ENCODE measurements at places on chromosomes 1 and 21. TPM values are rescaled to one million over a fixed set of nuclear protein-coding genes. Genes with fewer than 3 reads are reported as not detected.

Gene ADAM30
- not detected for total RNA-seq

Gene KCNE2
- not detected for total RNA-seq

Gene ST6GALNAC3
- total RNA-seq: 0.77 TPM

Gene RUNX3
- 209 TPM for total RNA-seq

Gene HES4
- total RNA-seq: 29.0 TPM

Gene KCND3
- 0.05 TPM for total RNA-seq

Gene ANP32E
- total RNA-seq: 31.9 TPM

Gene ACTN2
- not detected for total RNA-seq

Gene KIF26B
- total RNA-seq: not detected

Gene DENND2C
- 2.0 TPM for total RNA-seq

Gene PLXNA2
- total RNA-seq: 0.75 TPM

Gene C1QB
- not detected for total RNA-seq

Gene DNAJC28
- total RNA-seq: not detected

GRCh38 chr1:95653618-95654017 lies 419.6 kb downstream of the RWDD3 start:
- DNase-seq: no peak

GRCh38 chr1:31161571-31161970 lies 78.1 kb downstream of the NKAIN1 start:
- no peak for DNase-seq

DNA sequence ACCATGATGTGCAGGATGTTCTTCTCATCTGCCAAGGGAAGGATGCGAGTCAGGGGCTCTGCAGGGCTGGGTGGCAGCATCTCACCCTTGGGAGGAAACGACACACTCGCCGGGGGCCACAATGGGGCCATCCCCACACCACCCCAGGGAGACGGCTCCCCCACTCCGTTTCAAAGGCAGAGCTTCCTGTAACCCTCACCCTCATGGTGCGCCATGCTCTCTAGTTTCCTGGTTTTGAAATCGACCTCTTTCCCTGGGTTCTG lies 20.2 kb downstream of the RIPK4 start:
- DNase-seq: no peak

- no peak for DNase-seq
Observed at GRCh38 chr1:221039616-221040015, 160.4 kb downstream of the HLX start.

DNA sequence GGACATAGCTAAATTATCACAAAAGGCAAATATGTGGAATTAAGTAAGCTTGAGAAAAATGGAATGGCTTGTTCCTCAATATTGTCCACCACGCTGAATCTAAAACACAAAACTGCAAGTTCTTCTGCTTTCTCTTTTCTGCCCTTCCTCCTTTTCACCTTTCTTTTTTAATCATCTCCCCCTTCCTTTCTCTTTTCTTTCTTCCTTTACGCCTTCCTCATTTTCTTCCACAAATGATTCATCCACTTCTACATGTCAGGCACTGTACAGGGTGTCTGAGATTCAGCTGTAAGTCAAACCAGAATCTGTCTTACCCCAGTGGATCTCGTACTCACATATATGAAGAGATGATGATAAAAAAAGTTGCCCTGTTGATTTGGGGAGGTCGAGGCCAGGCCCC lies 1182.5 kb downstream of the MRPL39 start:
- no peak for DNase-seq

DNA sequence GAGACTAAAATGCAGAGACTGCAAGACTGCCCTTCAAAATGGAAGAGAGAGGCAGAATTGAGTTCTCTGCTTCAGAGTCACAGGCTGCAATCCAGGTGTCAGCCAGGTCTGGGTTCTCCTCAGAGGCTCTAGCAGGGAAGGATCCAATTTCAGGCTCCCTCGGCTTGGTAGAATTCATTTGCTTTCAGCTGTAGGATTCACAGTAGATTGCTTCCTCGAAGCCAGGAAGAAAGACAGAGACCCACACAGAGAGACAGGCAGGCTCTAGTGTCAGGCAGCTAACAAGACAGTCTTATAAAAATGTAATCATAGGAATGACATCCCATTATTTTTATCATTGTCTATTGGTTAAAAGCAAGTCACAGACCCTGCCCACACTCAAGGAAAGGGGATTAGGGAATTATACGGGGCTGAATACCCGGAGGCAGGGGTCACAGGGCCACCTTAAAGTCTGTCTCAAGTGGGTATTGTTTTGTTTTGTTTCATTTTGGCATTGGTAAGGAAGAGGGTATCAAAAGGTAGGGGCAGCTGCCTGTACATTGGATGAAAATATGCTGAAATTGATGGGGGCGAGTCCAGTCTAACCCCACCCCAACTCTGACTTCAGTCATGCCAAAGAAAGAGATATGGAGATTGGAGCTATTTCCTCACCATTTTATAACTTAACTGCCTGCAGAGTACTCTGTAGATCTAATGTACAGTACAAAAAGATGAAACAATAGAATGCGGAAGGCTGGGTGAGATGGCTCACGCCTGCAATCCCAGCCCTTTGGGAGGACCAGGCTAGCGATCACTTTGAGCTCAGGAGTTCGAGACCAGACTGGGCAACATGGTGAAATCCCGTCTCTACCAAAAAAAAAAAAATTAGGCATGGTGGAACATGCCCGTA lies 9.5 kb upstream of the TBCE start:
- DNase-seq: no peak

DNA sequence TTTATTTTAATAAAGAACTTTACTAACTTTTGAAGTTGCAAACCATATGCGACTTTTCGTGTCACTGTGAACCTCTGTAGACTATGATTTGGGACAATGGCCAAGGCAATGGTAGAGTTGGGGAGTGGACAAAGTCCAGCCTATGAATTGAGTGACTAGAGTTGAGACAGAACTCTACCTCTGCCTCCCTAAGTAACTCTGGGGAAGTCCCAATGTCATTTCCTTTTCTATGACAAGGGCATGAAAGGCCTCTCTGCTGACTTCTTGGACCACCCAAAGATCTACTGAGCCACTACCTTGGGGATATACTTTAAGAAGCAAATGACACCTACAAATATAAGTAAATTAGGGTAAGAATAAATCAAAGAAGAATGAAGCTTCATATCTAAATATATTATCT lies 19.3 kb downstream of the BEND5 start:
- no peak for DNase-seq

DNA sequence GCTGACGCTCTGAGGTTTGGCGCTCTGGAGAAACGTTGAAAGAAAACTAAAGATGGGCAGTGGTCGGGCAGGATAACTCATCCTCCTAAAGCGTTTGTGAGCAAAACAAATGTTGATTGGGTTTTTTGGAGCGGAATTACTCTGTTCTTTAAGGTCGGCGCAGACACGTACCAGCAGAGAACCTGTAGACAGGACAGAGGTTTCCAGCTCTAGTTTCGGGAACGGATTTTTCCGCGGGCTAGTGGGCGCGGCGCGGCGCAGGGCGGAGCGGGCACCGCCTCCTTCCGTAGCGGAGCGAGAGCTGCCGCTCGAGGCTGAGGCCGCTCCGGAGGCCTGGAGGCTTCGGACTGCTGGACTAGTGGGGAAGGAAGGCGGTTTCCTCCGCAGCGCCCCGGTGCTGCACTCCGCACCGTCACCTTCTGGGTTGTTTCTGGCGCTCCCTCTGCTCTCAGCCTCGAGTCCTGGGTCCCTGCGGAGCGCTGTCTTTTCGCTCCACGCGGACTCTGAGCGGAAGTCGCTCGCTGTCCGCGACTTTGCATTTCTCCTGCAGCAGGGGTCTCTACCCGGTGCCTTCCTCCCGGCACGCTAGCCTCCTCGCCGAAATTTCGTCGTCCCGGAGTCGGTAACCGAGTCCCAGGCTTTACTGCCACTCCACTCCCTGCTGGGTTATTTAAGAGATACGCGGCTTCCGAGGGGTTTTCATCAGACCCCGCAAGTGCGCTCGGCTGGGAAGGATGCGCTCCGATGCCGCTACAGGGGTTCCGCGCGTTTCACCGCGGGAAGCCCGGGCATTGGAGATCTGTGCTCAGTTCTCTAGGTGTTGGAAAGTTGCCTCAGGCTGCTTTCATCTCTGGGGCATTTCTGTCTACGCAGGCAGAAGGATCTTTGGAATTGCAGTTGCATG lies 7.0 kb downstream of the FOXD2 start:
- DNase-seq: no peak

DNA sequence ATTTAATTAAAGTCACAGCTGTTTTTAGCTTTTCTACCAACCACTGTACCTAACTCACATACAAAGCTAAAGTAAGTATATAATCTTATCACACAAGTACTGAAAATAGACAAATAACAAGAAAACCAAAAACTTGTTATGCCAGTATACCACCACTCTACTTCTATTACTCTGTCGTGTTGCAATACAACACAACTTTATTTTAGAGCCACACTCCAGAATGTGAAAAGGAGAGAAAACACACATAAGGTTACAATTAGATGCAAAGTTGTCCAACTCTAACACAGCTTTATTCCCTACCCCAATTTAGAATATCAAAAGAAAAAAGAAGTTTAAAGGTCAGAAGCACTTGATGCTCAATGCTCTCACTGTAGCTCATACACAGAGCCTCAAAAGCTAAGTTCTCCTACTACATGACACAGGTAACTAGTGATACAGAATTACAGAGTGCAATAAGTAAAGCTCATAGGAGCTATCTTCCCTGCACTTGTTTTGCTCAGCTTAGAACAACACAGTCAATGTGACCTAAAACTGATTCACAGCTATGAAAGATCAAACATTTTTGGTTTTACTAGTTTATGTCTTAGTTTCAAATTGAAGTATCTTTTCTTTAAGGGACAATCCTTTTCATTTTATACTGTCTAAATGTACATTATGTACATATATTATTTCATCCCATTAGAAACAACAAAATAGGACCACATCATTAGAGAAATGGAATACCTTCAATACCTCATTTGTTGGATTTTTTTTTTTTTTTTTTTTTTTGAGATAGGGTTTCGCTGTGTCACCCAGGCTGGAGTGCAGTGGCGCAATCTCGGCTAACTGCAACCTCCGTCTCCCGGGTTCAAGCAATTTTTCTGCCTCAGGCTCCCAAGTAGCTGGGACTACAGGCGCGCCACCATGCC lies 29.2 kb downstream of the EYA3 start:
- DNase-seq: no peak

DNA sequence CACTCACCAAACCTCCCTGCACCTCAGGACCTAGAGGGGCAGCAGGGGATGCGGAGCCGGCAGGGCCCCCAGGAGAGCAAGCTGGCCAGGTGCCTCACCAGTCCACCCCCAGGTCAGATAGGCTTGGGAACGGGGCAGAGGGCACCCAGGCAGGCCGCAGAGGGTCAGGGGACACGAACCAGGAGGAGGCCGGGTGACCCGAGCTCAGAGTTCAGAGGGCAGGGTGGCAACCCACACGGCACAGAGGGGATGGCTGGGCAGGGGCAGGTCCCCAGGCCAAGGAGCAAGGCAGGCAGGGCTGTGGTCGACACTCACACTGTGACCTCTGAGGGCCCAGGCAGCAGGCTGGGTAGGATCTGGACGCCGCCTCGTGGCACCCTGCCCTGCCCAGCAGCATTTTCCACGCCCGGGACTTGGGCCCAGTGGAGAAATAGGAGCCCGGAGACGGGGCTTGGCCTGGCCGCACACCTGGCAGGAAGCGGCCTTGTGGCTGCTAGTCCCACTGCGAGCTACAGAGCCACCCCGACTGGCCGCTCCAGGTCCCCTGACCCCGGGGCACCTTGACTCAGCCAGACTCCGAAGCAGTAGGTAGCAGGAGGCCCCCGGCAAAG lies 5.3 kb downstream of the DVL1 start:
- no peak for DNase-seq

DNA sequence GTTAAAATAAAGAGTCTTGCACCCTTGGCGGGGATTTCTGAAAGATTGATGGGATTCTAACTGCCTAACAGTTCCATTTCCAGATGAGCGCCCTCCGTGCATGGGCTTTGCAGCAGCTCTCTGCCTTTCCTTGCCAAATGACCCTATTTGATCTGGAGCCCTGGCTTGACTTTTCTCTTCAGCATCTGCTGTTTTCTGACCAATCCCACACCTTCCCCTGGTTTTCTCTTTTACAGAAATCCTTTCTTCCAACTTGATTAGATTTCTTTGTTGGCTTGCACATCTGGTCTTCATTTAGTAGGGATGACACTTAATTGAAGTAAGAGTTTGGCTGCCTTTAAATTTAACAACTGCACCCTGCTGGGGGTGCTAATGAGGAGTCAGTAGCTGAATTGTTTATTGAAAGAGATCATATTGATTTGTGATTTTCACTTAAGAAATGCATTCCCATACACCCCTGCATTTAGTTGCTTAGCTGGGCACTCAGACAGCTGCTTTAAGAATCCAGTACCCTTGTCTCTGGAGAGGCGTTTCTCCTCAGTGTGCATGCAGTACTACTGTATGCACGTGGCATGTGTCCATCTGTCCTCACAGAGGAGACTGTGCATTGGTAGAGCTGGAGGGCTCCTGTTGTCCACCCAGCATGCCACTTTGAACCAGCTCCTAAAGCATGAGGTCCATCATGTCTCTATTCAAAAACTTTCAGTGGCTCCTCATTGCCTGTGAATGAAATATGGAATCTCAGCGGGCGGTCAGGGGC lies 99.7 kb downstream of the NOS1AP start:
- no peak for DNase-seq

DNA sequence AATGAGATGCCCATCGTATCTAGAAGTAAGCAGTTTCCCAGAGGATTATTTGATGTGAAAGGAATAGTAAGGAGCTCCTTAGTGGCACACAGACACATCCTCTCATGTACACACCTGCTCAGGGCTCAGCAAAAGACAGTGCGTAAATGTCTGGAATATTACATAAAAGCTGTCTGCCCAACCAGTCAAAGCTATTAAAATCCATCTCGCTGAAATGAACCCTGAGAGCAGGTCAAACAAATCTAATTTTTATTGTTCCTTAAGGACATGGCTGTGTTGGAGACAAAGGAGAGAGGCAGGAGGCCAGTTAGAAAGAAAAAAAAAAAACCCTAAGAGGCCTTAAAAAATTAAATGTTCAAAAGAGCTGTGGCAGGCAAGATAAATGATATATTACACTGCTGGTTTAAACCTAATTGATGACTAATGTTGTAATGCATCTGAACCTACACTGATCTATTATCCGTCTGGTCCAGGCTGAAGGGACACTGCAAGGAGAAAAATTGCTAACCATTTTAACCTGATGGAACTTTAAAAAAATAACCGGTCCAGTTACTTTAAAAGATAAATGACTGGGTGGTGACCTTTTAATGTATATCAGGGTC lies 58.5 kb upstream of the FGGY start:
- DNase-seq: no peak

- DNase-seq: no peak
Observed at GRCh38 chr21:25934771-25935224, 200.0 kb downstream of the GABPA start.

- no peak for DNase-seq
Observed at GRCh38 chr1:162902416-162902815, 41.4 kb upstream of the CCDC190 start.

Data from CD4-positive, alpha-beta T cell (primary cell).